NCI-H2081 treated with DMSO at 0.1 percent for 48 hours (cell line): ENCODE measurements at places on chromosomes 1 and 21.

DNA sequence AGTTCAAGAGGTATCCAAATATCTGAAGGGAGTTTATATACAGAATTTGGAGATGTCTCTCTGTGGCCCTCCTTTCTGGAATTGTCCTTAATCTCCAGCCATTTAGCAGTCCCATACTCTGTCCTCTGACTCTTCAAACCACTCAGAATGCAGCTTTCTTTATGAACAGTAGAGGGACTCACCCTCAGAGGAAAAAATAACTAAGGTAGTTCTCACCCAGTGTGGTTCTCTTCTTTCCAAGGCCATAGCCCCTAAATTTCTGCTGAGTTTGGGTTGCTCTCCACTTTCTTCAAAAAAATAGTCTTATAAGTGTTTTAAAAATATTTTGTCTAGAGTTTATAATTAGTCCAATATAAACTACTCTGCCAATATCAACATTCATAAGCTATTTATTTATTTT, 369.7 kb downstream of the MATN1 start:
- no peak for DNase-seq

- no peak for DNase-seq
These were observed 71.9 kb downstream of the PLD5 start for GRCh38 chr1:242452573-242452972.

DNA sequence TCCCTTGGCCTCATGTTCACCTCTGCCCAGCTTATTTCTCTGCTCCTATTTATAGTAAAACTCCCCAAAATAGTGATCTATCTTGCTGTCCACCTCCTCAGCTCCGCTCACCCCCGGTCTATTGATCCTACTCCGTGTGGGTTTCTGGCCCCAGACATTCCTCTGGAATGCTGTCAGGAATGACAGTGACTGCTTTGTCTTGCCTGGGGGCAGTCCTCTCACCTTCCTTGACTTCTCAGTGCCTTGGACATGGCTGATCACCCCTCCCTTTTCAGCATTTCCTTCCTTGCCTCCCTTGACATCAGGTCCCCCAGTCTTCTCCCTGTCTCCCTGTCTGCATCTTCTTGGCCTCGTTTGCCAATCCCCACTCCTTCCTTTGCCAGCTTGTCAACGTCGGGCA, 108.1 kb upstream of the BACE2 start:
- no peak for DNase-seq

- peak; percentile 68 for DNase-seq
These were observed 122.3 kb downstream of the GALNT2 start for GRCh38 chr1:230189341-230189740.

DNA sequence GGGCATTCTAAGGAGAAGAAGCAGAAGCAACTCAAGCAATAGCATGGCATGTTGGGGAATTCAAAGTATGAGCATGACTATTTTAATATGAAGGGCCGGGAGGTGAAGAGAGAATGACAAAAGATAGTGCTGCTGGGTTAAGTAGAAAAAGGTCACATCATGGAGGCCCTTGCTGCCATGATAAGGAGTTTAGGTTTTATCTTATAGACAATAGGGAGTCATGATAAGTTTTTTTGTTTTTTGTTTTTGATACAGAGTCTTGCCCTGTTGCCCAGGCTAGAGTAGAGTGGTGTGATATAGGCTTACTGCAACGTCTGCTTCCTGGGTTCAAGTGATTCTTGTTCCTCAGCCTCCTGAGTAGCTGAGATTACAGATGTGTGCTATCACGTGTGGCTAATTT, 3.1 kb downstream of the BNIPL start:
- DNase-seq, result no peak

DNA sequence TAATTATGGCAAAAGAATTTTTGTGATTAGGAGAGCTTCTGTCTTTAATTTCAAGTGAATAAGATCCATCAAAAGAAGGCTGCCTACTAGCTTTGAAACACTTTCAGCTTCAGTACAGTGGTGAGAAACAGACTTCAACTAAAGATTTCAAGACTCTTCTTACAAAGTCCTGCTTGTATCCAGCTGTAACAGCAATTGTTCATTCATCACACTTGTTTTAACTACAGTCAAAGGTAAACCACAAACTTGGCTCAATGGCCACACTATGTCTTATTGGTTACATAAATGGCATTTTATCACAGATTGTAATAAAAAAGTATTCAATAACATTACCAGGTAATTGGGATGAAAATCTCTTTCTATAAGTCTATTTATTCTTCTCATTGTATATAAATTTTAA, 59.2 kb downstream of the WARS2 start:
- DNase-seq, result no peak

DNA sequence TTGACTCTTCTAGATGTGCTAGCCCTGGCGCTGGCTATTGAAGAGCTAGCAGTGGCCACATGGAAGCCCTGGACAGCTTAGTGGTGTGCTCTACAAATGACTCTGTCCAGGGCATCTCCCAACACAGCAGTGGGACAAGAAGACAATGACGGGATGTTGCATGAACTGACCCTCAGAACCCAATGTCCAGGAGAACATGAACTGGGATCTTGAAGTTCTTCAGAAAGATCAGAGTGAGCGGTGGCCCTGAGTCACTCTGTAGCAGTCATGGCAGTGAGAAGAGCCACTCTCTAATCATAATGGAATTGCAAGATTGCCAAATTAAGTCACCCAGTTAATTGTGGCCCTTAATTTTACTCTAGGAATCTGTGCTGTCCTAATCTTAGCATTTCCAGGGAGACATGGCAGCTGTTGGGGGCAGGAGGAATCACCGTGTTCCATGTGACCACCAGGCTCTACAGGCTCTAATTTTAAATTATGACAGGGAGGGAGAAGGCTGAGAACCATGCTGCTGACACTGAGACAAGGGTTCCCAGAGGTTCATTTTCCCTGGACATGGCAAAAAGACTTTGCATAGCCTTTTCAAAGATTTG, 10.2 kb upstream of the OBSCN start:
- no peak for DNase-seq

DNA sequence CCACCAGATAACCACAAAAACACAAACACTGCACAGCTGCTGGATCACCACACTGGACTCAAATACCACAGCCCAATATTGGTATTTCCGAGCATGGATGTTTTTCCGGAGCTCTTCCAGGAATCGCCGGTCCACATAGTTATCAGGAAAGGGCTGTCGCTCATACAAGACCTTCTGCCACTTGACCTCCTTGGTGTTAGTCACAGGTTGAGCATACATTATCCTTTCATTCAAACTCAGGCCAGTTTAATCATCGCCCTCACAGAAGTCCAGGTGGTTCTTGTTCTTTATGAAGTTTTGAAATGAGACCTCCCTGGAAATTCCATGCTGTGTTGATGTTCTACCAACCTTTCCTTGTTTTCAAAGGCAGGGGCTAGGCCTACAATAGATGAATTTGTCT, 1.5 kb downstream of the PIGC start:
- no peak for DNase-seq

DNA sequence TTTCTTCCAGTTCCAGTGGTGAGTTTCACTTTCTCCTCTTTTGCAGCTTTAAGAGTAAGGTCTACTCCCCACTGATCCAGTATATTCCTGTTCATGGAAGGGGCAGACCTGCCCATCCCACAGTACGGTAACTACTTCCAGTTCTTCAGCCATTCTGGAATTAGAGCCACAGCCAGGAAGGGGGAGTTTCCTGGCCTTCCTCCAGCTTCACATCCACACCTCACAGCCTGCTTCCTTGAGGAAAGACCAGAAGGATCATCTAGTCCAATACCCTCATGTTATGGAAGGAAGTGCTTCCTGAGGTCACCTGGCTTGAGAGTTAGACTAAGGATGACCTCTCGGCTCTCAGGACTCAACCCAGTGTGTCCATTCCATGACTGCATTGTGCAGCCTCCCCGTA, 597.8 kb downstream of the KIF26B start:
- DNase-seq, result no peak

- no peak for DNase-seq
These were observed 8.0 kb upstream of the FTCD start for GRCh38 chr21:46163380-46163779.

- no peak for DNase-seq
These were observed 246.3 kb downstream of the SIPA1L2 start for GRCh38 chr1:232383455-232384123.

- DNase-seq, result no peak
These were observed 4.4 kb upstream of the SERTAD4 start for GRCh38 chr1:210228158-210228557.

GRCh38 chr1:161962091-161962887, 61.4 kb downstream of the OLFML2B start:
- DNase-seq, result no peak

GRCh38 chr1:204070895-204071294, 2.0 kb upstream of the SOX13 start:
- DNase-seq, result no peak

GRCh38 chr1:226781937-226782609, 43.0 kb upstream of the ITPKB start:
- DNase-seq, result no peak

DNA sequence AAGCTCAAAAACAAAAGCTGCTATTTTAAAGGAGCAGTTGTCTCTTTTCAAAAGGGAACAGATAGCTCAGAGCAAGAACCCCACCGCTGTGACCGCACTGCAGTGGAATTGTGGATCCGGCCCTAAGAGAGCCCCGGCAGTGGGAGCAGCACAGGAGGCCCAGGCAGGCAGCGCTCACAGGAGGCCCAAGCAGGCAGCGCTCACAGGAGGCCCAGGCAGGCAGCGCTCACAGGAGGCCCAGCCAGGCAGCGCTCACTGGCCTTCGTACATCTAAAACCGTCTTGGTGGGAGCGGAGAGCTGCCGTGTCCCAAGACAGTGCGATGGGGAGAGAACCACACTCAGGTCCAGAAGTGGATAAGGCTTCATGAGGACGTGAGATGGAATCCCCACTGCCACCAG, 4.0 kb downstream of the TFF3 start:
- DNase-seq, result no peak

- no peak for DNase-seq
These were observed 50.5 kb upstream of the GFI1 start for GRCh38 chr1:92536980-92537884.

DNA sequence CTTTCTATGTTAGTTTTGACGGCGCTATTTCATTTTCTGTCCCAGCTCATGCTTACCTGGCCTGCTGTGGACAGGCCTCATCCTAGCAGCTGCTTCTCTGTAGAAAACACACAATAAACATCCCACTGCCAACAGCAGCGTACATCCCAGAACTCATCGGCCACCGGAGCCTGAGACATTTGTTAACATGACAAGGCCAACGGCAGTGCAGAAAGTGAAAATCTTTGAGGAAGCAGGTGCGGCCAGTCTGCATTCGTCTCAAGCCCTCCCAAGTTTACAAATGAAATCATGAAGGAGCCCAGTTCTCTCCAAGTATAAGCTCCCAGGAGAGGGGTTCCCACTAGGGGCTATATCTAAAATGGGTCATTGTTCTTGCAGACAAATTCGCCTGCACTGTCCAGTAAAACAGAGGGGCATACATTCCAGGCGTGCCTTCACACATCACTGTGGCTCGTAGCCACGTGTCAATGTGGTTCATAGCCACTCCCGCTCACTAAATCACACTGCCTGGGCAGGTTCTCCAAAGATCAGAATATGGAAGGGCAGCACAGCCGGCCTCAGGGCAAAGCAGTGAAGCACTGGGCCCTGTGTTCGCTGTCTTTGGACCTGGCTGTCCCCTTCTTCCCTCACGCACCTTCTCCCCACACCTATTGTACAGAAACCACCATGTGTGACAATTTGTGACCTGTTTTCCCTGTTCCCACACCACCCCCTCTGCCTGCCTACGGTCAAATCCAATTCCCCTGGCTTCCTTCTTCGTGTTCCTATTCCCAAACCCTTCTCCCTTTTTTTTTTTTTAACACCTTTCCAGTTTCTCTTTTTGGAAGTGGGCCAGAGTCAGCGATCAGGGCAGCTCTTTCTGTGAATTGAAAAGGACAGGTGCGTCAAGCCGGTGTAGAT, 27.0 kb upstream of the ABCG1 start:
- DNase-seq, result no peak

DNA sequence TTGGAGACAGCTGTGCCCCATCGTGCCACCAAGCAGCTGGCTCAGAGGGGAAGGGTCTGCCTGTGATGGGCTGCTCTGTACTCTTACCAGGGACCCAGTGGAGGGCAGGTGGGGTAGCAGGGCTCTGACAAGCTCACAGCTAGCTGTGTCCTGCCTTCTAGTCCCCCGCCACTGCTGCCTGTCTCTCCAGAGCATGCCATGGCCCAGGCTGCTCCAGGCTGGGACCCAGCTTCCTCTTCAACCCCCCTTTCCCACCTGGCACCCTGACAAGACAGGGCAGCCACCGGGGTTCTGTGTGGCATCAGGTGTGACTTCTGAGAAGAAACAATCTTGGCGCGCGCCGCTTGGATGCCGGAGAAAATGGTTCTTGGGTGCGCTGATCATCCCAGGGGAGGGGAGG, 92.3 kb upstream of the ACTL8 start:
- no peak for DNase-seq

GRCh38 chr1:36968730-36969129, 65.6 kb downstream of the GRIK3 start:
- peak; percentile 98 for DNase-seq

GRCh38 chr1:77036560-77036959, 169.3 kb downstream of the ST6GALNAC5 start:
- no peak for DNase-seq

GRCh38 chr1:98897479-98897878, 107.2 kb downstream of the PLPPR5 start:
- no peak for DNase-seq

DNA sequence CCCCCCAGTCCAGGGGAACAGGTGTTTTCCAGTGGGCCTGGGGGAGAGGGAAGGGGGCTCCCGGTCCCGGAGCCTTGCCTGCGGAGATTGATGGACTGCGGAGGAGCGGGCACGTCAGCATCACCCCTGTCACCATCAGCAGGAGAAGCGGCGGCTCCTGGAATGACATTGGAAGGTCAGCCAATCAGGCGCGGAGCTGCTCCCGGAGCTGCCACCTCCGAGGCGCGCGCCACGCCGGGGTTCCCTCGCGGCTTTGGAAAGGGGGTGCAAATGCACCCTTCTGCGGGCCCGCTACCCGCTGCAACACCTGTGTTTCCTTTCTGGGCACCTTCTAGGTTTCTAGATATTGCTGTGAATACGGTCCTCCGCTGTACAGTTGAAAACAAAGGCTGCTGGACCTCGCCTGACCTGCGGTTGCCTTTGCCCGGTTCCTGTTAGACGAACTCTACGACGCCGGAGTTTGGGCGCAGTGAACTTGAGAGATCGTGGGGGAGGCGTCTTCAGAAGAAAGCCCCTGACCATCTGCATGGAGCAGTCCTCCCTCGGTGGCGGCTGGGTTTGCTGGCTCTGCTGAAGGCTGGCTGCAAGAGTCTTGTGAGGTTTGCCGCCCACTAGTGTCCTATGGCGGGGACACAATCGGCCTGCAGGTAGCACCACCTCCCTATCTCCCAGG, 5.3 kb downstream of the DSCAM start:
- peak; percentile 56 for DNase-seq
